SJSA1 (cell line): ENCODE measurements at places on chromosomes 12 and 14.

DNA sequence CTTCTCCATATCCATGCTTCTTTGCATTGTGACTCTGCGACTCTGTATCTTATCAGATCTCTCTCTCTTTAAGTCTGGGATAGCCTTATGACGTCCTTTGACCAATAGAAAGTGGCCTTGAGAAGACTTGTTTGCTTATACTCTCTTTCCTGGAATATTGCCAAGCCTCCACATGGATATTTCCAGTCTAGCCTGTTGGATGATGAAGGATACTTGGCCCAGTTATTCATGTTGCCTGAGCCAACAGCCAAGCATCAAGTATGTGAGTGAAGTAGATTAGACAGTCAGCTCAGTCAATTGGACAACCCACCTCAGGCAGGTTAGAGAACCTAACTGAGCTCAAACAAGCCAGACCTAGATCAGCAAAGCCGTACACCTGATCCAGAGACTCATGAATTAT lies 864.2 kb upstream of the MGAT4C start:
- no peaks in the 10 kb centered on the region for H3K27me3 ChIP-seq
- DNase-seq, result no peak
- no peak overlapping the region for H3K4me3 ChIP-seq
- H3K36me3 ChIP-seq, result no peaks in the 10 kb centered on the region
- no peak overlapping the region for H3K27ac ChIP-seq

- H3K36me3 ChIP-seq, result no peaks in the 10 kb centered on the region
- no peak overlapping the region for H3K4me3 ChIP-seq
- no peaks in the 10 kb centered on the region for H3K4me1 ChIP-seq
- no peak for DNase-seq
- 0 out of 2 replicates have a peak, but pooled peaks cover 3% of the 10 kb centered on the region for H3K27me3 ChIP-seq
These were observed 40.4 kb upstream of the VRK1 start for GRCh38 chr14:96756745-96757144.

- peaks cover 92% of the 10 kb centered on the region for H3K4me1 ChIP-seq
- no peak overlapping the region for H3K4me3 ChIP-seq
- no peaks in the 10 kb centered on the region for H3K36me3 ChIP-seq
- H3K27me3 ChIP-seq, result no peaks in the 10 kb centered on the region
These were observed 118.3 kb downstream of the DAAM1 start for GRCh38 chr14:59306775-59307174.

DNA sequence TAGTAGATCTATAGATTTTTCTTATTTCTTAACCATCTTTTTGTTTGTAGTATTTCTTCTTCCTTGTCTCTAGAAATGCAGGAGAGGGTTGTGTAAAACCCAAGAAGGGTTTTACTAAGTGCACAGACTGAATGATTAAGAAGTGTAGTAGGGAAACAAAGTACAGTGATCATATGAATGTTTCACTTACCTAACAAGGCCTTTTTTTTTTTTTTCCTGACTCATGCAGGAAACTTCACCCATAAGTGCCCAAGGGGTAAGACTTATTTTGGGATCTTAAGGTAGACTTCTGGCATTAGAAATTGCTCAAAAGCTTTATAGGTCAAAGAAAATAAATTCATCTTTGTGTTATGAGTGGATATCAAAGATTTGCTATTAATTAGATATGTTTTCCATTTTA lies 10.2 kb downstream of the SCN8A start:
- DNase-seq, result no peak
- no peaks in the 10 kb centered on the region; the same call in 1 of the 2 replicates for H3K27me3 ChIP-seq
- no peaks in the 10 kb centered on the region for H3K4me1 ChIP-seq
- no peak overlapping the region for H3K27ac ChIP-seq
- no peaks in the 10 kb centered on the region for H3K36me3 ChIP-seq

- H3K27me3 ChIP-seq, result no peaks in the 10 kb centered on the region
- no peak overlapping the region for H3K4me3 ChIP-seq
- H3K27ac ChIP-seq, result no peak overlapping the region
These were observed 84.0 kb downstream of the LRP6 start for GRCh38 chr12:12182703-12183365.

- peaks cover 42% of the 10 kb centered on the region for H3K36me3 ChIP-seq
- H3K4me1 ChIP-seq, result peaks cover 77% of the 10 kb centered on the region
- H3K4me3 ChIP-seq, result peak overlapping the region; percentile 97
- DNase-seq, result no peak
These were observed 883 bp upstream of the CDCA4 start for GRCh38 chr14:105021656-105022275.

- H3K27ac ChIP-seq, result no peak overlapping the region
- H3K4me3 ChIP-seq, result no peak overlapping the region
- no peaks in the 10 kb centered on the region for H3K36me3 ChIP-seq
These were observed 85.8 kb upstream of the DYRK2 start for GRCh38 chr12:67562513-67563287.

DNA sequence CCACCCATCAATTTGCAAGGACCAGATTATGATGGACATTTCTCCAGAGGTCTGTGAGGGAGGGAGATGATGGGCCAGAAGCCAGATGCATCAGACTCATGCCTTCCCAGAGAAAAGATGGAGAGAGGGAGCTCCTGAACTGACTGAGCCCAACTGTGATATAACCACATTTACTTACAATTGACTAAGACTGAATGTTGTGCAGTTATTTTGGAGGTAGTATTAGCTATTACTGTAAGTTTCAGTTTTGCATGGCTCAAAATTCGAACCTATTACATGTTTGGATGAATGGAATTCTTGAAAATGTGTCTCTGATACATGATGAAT lies 211.1 kb upstream of the SFSWAP start:
- DNase-seq, result no peak
- H3K27ac ChIP-seq, result no peak overlapping the region
- no peak overlapping the region for H3K4me3 ChIP-seq
- H3K36me3 ChIP-seq, result no peaks in the 10 kb centered on the region
- no peaks in the 10 kb centered on the region for H3K27me3 ChIP-seq

GRCh38 chr14:31128601-31129526 lies 78.7 kb downstream of the HECTD1 start:
- no peak for DNase-seq
- no peaks in the 10 kb centered on the region for H3K27me3 ChIP-seq
- H3K4me3 ChIP-seq, result no peak overlapping the region
- H3K36me3 ChIP-seq, result peaks cover 73% of the 10 kb centered on the region

DNA sequence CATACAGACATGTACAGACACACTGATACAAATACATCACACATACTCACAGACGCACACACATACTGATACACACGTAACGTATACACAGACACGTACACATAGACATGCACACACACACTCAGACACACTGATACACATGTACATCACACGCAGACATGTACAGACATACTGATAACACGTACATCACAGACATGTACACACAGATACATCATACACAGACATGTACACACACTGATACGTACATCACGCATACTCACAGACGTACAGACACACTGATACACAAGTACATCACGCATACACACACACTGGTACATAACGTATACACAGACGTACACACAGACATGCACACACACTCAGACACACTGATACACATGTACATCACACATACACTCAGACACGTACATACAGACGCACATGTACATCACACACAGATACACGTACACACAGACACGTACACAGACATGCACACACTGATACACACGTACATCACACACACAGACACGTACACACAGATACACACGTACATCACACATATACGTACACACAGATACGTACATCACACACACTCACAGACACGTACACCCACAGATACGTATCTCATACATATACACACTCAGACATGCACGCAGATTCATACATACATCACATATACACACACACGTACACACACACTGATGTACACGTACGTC lies 5.1 kb downstream of the ZNF605 start:
- peak; percentile 73 for DNase-seq
- no peak overlapping the region for H3K27ac ChIP-seq
- H3K4me3 ChIP-seq, result no peak overlapping the region
- H3K27me3 ChIP-seq, result peaks cover 12% of the 10 kb centered on the region

- no peak overlapping the region for H3K4me3 ChIP-seq
- H3K4me1 ChIP-seq, result no peaks in the 10 kb centered on the region
- H3K27ac ChIP-seq, result no peak overlapping the region
- DNase-seq, result no peak
- no peaks in the 10 kb centered on the region for H3K36me3 ChIP-seq
These were observed 205.0 kb downstream of the ADAMTS20 start for GRCh38 chr12:43347026-43347425.

GRCh38 chr12:88918161-88918560 lies 337.9 kb upstream of the KITLG start:
- no peak overlapping the region for H3K4me3 ChIP-seq
- H3K36me3 ChIP-seq, result no peaks in the 10 kb centered on the region

GRCh38 chr12:68400226-68400829 lies 68.2 kb upstream of the MDM1 start:
- peaks cover 5% of the 10 kb centered on the region; the same call in 1 of the 2 replicates for H3K4me1 ChIP-seq
- no peak overlapping the region for H3K27ac ChIP-seq
- DNase-seq, result no peak
- H3K4me3 ChIP-seq, result no peak overlapping the region
- H3K36me3 ChIP-seq, result no peaks in the 10 kb centered on the region

GRCh38 chr14:89406941-89407340 lies 10.1 kb downstream of the FOXN3 start:
- H3K4me1 ChIP-seq, result no peaks in the 10 kb centered on the region
- no peak for DNase-seq
- H3K36me3 ChIP-seq, result peaks cover 27% of the 10 kb centered on the region
- no peak overlapping the region for H3K27ac ChIP-seq

- no peak overlapping the region for H3K27ac ChIP-seq
- peaks cover 20% of the 10 kb centered on the region for H3K4me1 ChIP-seq
- DNase-seq, result no peak
- no peak overlapping the region for H3K4me3 ChIP-seq
- no peaks in the 10 kb centered on the region for H3K27me3 ChIP-seq
These were observed 18.3 kb upstream of the ATP2A2 start for GRCh38 chr12:110262442-110263388.
